ENCODE measurements at places on chromosomes 1 and 21.

DNA sequence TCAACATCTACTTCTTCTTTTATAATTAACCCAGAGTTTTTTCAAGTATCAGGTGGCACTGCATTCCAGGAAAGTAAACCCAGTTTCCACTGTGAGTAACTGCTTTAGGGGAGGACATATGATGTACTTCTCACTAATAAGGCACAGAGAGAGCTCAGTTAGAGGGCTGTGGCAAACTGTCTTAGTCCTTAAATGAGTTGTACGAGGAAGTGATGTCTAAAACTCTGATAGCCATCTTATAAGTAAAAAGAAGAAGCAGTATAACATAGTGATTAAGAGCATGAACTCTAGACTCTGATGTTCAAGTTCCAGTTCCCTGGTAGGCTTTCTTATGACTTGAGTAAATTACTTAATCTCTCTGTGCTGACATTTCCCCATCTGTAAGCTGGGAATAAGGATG lies 58.7 kb upstream of the PTGS2 start:
- no peak for DNase-seq

DNA sequence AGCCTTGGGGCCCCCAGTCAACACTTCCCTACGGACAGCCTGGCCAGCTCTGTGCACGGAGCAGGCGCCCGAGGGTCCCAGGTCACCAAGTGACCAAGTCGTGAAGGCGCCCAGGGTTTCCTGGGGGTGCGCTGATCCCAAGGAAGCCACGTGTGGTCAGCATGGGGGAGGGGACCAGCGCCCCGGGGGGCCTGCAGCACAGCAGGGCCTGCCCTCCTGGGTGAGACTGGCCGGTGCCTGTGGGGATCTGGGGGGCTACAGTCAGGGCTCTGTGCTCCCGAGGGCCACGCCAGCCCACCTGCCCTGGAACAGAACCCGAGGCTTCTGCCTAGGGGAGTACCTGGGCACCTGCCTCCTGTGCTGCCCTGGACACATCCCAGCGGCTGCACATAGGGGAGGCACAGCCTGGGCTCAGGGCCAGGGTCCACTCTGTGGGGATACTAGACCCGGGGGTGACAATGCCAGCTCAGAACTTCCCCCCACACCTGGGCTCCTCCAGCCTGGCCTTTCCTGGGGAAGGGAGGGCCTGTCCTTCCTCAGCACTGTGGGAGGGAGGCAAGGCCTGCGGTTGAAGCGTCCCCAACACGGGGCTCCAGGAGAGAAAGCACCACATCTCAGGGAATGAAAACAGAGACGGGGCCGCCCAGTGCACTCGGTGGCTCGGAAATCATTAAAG lies 6.2 kb upstream of the POFUT2 start:
- DNase-seq, result no peak

DNA sequence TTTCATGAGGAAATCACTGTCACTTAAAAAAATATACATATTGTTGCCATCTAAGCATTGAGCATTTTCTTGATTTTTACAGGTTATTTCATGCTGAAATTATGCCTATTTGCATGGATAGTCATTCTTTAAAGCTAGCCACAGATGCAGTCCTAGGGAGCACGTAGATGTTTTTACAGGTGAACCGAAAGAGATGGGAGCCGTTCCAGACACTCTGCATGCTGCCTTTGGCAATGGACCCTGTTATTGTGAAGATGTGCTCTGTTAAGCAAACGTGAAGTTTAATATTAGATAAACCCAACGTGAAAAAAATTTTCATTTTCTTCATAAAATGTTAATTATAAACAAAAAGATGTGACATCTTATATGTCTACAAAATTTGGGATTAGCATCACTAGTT lies 7.1 kb downstream of the PROX1 start:
- no peak for DNase-seq

DNA sequence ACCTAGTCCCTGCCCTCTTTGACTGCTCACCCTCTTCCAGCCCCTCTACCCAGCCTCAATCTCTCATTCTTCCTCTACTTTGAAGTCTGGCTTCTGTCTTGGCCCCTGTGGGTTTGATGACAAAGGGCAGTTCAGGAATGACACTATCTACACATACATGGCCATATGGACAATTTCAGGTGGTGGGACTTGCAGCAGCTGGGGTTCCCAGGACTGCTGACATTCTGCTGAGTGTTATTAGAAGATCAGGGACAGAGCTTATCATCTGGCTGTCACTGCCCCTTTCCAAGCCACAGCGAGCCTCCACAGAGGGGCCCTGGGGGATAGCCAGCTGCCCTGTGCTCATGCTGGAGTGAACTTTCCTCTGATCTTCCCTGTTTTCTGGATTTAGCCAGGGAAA lies 97.4 kb upstream of the IPO9 start:
- no peak for DNase-seq

DNA sequence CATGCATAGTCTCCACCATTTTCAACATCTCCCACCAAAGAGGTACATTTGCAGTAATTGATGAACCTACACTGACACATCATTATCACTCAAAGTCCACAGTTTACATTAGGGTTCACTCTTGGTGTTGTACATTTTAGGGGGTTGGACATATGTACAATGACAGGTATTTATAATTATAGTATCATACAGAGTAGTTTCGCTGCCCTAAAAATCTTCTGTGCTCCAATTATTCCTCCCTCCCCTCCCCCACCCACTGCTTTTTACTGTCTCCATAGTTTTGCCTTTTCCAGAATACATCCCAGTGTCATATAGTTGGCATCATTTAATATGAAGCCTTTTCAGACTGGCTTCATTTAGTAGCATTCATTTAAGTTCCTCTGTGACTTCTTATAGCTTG lies 13.6 kb downstream of the COA7 start:
- no peak for DNase-seq

DNA sequence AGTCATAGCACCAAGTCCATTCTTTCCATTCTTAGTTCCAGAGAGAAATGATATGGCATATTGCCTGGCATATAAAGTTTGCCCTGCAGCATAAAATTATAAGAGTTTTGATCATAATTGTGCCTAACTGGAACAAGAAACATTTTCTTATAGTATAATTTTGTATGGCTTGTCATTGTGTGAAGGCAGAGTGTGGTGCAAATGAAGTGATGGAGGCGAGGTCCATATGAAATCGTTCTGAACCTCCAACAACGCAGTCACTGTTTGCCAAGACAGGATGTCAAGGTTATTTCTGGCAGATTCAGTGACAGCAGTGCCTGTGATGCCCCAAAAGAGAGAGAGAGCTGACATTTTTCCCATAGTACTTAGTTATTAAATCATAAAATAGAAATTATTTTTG lies 584.0 kb downstream of the ADGRL2 start:
- no peak for DNase-seq

GRCh38 chr21:26835027-26835713 lies 10.0 kb downstream of the ADAMTS1 start:
- no peak for DNase-seq

- DNase-seq, result no peak
Measured at GRCh38 chr1:192766876-192767275, 42.0 kb upstream of the RGS2 start.

DNA sequence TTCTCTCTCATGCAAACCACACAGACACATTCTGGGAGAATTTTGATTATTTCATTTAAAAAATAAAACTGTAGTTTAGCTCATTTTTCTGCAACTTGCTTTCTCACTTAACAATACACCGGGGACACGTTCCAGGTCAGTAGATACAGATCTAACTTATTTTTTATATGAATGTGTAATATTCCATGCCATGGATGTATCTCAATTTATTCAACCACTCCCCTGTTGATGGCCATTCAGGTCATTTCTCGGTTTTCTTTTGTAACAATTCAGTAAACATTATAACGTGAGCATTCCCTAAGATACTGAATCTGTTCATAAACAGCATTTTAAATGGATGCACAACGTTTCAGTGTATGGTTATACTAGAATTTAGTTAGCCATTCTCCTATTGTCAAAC lies 64.7 kb downstream of the CSMD2 start:
- DNase-seq, result no peak

- no peak for DNase-seq
Measured at GRCh38 chr21:42405064-42406013, 1.6 kb downstream of the UBASH3A start.
